NAMALWA (cell line): ENCODE measurements at places on chromosomes 2 and 18.
A peak's percentile ranks its signal among the peaks of the same experiment; 100 is the strongest.

DNA sequence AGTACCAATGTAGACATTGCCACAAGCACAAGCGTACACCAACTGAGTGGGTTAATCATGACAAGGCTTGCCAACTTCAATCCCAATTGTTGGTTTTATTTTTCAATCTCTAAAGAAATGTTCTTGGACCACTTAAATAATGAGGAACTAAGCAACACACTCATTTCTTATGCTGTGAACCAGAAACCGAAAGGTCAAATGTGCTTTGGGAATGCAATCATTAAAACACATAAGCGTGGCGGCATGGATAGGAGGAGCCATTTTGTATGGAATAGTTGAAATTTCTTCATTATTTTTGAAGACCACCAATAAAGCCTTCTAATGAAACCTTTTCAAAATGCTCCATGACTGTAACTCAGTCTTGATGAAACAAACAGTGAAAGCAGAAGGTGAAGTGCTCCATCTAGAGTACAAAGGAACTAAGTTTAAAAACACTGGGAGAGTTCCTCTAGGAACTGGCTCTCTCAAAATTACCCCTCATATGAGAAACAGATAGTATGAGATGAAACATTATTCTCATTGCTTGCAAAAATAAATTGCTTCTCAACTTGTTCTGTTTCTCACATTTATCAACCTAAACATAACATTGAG, 113.2 kb upstream of the CHST9 start:
- peak; percentile 10 for DNase-seq

DNA sequence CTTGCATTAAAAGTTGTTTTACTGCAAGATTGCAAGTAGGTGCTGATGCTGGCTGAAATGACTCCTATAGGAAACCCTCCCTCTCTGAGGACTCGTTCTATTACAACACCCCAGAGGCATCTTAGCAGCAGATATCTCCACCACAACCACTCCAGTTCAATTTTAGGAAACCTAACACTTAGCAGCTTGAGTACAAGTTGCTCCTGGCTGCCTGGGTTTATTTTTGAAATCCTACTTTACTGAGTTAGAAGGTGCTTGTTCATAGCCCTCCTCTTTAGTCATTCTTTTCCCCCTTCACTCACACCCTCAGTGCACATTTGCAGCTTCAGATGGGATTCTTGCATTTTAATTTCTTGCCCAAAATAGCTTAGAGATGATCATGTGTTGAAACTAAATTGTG, 111.5 kb downstream of the MTCL1 start:
- DNase-seq: no peak

- DNase-seq: no peak
Observed at GRCh38 chr2:241893265-241893664, 23.7 kb downstream of the RTP5 start.

DNA sequence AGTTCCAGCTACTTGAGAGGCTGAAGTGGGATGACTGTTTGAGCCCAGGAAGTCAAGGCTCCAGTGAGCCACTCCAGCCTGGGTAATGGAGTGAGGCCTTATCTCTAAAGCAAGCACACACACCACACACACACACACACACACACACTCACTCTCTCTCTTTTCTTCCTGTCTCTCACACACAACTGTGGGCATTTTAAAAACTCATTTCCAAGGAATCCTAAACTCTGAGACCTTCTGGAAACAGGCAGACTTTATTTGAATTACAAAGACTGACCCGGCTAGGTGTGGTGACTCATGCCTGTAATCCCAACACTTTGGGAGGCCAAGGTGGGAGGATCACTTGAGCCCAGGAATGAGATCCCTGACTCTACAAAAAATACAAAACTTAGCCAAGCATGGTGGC, 21.3 kb downstream of the WDSUB1 start:
- DNase-seq: no peak

DNA sequence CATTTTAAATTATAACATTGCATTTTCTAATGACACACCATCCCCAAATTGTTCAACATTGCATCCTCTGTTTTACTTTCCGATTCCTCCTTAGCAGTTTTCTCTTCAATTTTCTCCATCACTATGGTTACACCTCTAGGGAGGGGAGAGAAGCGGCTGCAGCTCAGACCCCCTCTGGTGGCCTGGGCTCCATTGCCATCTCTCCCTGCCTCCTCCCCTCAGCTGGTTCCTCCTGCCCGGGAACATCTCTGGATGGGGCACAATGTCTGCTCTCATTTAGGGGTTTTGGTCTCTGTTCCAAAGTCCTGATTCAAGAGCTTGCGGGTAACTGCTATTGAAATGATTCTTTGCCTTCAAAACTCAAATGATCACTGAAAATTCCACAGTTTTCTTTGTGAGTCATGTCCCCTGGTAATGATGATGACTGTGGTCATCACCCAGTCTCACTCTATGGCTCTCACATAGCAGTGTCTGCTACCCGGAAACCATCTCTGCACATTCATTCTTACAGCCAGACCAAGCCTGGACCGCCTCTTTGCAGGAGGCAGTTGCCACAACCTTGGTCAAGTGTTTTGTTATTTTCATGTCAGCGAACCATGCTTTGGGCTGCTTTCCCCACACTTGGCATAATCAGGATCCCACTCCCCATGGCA, 263.9 kb downstream of the ALPK2 start:
- DNase-seq: no peak

DNA sequence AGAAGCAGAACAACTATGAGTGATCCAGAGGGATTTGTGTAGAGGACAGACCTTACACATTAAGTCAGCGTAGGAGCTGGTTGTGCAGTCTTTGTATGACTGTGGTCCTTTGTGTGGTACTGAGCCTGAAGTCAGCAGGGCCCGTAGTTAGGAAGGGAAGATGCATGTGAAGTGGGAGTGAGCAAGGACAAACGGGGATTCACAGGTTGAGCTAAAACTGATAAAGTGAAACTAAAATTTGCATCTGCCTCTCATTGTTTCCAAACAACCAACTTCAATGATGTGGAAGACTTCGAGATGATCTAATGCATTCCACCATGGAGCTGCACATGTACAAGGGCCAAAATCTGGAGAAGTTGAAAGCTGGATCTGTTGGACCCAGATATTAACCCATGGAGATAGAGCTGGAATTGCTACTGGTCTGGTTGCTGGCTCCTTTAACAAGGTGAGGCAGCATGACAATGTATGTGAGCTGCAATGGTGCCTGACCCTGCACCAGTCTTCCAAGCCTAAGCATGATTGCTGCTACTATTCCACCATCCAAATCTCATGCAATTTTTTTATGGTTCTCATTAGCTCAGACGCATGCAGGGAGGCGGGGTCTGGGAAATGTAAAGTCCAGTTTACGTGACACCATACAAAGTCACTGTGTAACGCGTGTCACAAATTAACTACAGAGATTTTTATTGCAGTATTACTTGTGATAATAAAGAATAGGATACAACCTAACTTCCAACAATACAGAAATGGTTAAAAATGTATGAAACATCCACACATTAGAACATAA, 12.1 kb upstream of the CYBRD1 start:
- no peak for DNase-seq

DNA sequence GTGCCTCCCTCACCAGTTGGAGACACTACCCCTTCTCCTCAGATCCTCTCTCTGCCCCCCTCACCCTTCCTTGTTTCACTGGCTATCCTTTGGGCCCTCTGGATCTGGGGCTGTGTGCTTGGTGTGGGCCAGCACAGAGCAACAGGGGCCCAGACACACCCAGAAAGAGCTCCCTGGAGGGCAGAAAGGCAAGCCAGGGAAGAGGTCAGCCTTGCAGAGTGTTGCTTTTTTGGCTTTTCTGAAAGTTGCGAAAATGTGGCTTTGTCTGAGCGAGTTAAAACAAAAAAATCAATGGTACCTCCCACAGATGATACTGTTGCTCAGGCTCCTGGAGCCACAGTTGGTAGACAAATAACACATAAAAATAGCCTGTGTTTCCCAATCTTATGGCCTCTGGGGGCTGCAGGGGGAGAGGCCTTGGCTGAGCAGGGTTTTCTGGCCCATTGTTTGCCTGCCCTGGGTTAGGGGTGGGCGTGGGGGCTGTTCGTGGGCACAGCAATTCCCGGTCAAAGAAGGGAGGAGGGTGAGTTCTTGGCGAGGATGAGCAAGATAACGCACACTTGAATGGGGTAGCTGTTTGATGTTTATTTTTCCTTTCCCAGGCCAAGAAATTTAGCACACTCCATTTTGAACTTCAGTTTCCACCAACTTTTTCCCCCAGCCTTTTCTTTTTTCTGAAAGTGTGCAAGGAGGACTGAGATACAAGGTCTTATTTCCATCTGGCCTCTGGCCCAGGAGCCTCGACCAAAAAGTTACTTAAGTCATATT, 167.0 kb upstream of the HAAO start:
- no peak for DNase-seq

DNA sequence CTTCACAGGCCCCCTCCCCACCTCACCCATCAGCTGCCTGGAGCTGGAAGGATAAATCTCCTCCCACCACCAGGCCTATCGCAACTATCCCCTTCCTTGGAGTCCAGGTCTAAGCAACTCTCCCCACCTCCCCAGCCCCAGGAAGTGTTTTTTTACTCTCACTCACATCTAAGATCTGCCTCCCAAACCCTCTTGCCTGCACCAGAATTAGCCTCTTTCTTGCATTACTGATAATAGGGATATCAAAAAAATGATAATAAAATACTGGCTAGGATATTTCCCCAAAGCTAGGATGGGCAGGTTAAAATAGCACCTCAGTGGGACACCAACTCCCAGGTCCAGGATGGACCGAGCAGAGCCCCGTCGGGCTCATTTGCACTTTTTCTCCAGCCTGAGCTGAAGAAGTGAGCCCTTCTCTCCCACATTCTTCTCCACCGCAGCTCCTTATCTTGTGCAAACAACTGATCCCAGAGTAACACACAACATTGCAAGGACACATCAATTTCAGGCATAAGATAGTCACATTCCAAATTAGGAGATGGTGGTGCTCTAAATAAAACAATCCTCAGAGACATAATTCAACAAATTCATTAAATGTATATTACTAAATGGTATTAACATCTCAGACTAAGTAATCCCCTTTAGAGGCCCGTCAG, 17.7 kb upstream of the CIB4 start:
- DNase-seq: no peak

DNA sequence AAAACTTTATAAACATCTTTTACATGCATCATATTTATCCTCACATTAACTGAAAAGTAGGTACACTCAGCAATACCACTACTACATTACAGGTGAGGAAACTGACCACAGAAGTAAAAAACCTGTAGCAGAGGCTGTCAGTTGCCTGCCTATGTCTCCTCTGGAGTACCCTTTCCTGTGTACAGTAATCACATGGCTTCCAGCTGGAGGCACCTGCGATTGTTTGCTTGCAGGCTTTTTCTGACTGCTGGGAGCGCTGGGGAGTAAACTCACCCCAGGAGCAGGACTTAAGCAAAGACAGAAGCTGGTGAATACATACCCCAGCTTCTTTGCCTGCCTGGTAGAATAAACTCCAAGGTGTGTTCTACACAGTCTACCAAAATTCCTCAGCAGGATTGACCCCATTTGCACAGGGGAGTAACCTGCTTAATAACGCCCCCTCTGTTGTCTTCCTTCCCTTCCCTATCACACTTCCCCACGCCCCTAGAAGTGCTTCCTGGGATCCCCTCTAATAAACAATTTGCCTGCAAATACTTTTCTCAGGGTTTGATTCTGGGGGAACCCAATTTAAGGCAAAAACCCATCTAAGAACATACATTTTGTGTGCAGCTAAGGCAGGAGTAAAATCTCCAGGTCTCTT, 138.9 kb downstream of the PTH2R start:
- DNase-seq: no peak

DNA sequence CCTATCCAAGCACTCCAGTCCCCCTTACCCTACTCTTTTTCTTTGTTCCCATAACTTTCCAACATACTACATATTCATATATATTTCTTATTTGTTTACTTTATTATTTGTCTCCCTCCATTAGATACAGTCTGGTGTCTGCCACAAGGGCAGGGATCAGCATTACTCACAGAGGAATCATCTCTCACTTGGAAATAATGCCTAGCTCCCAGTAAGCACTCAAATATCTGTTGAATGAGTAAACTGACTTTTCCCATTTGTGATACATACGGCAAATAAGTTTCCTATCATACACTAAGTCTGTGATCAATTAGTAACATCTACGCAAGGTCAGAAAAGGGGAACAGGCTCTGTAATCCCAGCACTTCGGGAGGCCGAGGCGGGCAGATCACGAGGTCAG, 18.7 kb downstream of the C1D start:
- DNase-seq: no peak

DNA sequence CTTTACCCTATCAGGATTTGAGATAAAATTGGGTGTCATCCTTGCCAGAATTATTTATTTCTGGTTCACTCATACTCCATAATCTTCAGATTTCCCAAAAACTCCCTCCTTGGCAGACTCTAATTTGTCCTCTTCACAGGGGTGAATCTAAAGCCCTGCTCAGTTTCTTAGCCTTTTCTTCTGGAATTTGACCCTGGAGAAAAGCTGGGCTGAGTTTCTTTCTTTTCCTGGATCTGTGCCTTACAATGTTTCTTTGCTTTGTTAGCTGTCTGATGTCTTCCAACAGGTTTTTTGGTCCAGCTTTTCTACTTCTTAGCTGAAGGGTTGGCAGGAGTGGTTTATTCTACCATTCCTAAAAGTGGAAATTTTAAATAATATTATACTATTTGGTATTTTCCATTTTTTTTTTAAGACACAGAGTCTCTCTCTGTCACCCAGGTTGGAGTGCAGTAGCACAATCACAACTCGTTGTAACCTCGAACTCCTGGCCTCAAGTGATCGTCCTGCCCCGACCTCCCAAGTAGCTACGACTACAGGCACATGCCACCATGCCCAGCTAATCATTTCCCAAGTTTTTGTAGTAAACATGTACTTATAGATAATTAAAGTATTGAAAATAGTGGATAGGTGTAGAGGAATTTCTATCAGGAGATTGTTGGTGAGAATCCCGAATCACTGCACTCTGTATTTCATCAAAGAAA, 138.4 kb upstream of the TWIST2 start:
- no peak for DNase-seq

DNA sequence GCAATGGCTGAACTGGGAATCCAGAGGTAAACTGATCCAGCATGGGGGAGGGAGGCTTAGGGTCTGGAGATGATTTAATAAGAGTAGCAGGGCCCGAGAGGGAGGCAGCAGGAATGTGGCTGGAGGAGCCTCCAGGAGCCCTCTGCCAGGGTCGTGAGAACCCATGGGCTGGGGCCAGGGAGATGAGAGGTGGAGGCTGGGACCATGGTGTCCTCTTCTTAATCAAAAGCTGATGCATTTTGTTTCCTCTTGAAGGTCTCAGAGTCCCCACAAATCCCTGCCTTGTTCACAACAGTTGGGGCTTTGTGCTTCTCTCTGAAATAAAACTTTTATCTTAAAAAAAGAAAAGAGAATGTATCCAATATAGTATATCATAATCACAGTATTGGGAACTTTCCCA, 123.7 kb upstream of the ZNF516 start:
- no peak for DNase-seq
